ENCODE measurements at places on chromosomes 7 and 10.

DNA sequence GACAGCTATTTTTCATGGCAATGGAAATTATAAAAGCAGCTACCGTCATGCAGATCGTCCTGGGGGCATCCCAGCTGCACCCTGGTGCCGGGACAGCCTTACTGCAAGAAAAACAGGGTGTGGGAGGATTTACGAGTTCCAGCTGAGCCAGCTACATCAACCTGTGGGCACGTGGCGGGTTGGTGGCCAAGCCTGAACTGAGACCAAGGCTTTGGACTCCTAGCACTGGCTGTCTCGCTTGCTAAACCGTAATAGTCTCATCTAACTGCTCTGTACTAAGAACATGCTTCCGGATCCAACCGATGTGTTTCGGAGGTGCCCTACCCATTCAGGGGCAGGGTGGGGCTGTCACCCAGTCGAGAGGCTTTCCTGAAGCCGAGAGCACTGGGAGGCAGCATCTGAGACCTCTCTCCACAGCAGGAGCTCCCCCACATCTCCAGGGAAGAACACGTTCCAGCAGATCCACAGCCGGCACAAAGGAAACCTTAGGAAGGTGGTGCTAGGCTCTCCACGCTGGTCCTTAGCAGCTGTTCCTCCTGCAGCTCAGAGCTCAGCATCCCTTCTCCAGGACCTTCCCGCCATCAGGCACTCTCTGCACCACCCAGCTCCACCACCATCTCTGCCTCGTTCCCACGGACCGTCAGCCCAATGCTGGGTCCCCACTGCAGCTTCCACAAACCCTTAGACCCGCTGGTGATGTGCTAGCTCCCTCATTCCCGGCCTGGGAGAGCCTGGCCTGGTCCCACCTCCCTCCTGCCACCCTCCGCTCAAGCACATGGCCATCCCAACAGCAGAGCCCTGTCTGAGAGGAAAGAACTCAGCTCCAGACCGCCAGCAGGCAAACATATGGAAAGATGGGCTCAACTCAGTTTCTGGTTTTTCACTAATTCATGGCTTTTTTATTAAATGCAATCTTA is 158.5 kb downstream of the PTPRN2 start:
- DNase-seq = no peak

DNA sequence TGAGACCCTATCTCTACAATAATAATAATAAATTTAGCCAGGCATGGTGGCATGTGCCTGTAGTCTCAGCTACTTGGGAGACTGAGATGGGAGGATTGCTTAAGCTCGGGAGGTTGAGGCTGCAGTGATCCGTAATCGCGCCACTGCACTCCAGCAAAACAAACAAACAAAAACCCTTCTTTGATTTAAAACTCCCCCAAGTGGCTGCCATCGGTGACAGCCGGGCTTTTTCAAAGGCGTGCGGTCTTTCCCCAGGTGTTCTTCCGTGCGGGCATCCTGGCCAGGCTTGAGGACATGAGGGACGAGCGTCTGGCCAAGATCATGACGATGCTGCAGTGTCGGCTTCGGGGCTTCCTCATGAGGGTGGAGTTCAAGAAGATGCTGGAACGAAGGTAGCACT is 1.9 kb upstream of the MYH16 start:
- no peak for DNase-seq

DNA sequence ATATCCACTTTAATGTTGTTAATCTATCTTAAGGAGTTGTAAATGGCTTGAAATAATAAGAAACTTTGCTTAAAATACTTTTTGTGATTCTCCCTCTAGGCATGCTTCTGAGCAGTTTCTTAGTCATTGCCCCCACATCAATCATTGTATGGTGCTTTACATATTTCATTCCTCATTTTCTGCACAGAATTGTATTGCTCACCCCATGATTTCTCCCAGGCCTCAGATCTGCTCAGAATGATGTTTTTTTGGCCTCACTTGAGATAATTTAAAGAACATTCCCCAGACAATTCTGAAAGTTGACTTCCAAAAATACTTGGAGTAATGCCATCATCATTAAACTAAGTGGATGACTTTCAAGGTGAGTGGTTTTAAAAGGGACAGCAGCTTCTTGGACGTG is 82.1 kb upstream of the PRPS1L1 start:
- DNase-seq = peak; percentile 64

DNA sequence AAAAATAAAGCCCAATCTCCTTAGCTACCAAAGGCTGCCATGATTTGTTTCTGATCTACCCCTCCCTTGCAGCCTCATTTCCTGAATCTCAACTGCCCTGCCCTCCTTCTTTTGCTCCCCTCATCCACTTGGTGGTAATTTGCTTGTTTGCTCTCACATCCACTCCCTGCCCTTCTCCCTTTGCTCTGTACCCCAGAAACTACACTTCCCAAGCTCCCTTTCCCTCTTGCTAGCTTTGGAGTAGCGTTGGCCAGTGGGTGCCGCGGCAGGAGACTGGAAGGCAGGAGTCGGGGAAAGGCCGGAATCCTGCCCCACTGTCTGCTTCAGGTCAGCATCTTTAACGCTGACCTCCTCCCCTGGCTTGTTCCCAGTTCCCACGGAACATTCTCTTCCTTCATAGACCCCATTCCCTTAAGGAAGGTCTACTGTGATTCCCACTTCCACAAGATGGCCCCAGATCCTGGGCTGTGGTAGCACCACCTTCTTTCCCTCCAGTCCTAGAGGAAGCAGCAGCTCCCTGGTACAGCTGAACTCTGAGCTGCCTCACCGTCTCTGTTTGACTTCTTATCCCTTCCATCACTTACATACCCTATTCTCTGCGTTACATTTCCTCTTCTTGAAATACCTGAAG is 79.1 kb downstream of the PIK3CG start:
- DNase-seq = no peak

GRCh38 chr10:11169976-11170375 is 152.3 kb downstream of the CELF2 start:
- DNase-seq = no peak
